ENCODE measurements at places on chromosomes 4 and X. TPM values are rescaled to one million over a fixed set of nuclear protein-coding genes. Genes with fewer than 3 reads are reported as not detected.

The WAS gene
- 8.5 TPM for total RNA-seq

The MAGEE2 gene
- total RNA-seq, result 0.68 TPM

The GPRIN3 gene
- 5.7 TPM for total RNA-seq

DNA sequence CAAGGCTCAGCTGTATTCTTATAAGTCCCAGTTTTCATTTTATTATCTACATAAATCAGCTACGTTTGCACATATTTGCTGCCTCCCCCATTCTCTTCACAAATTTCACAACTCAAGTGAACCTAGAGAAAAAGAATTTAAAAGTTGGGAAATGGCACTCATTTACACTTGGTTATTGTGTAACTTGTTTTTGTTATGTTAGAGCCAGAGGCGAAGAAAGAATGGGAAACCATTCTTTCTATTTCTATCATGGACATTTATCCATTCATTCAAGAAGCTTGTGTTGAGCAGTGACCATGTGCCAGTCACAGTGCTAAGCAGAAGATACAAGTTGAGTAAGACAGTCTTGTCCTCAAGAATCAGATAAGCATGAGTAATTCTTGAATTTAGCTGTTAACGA is 13.5 kb downstream of the LIAS start:
- H3K4me1 ChIP-seq, result peaks cover 10% of the 10 kb centered on the region
- no peak overlapping the region for H3K4me3 ChIP-seq
- H3K27ac ChIP-seq, result no peak overlapping the region
- no peaks in the 10 kb centered on the region for H3K36me3 ChIP-seq
- no peak for DNase-seq

The TBCK gene
- total RNA-seq, result 46.3 TPM

- no peaks in the 10 kb centered on the region for H3K27me3 ChIP-seq
- no peak for DNase-seq
- no peak overlapping the region for H3K4me3 ChIP-seq
- no peaks in the 10 kb centered on the region for H3K36me3 ChIP-seq
- no peaks in the 10 kb centered on the region for H3K4me1 ChIP-seq
These were observed 276.5 kb downstream of the PPP4R3C start for GRCh38 chrX:27186671-27187070.

GRCh38 chr4:188198982-188199792 is 59.9 kb downstream of the TRIML1 start:
- no peaks in the 10 kb centered on the region for H3K27me3 ChIP-seq
- H3K36me3 ChIP-seq, result no peaks in the 10 kb centered on the region
- H3K27ac ChIP-seq, result no peak overlapping the region
- H3K4me3 ChIP-seq, result no peak overlapping the region
- no peak for DNase-seq

DNA sequence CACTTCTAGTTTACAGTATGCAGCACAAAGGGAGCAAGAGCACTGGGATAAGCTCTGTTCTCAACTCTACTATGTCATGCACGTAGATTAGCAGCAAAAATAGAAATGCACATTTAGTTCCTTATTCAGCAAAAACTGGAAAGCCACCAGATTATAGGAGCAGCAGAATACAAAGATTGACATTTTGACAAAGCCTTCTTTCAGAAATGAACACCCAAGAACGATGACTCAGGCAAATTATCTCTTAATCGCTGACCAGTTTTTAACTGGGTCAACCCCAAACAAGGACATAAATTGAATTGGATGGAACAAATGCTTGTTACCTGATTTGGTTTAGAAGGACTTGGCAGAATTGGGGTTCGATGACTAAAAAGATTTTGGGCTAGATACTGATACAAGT is 775.3 kb upstream of the HS3ST1 start:
- no peak for DNase-seq
- H3K4me3 ChIP-seq, result no peak overlapping the region
- no peaks in the 10 kb centered on the region for H3K36me3 ChIP-seq
- H3K27me3 ChIP-seq, result no peaks in the 10 kb centered on the region
- H3K4me1 ChIP-seq, result no peaks in the 10 kb centered on the region

The HAUS7 gene
- total RNA-seq, result 111 TPM

The MAGEA2B gene
- total RNA-seq, result not detected

DNA sequence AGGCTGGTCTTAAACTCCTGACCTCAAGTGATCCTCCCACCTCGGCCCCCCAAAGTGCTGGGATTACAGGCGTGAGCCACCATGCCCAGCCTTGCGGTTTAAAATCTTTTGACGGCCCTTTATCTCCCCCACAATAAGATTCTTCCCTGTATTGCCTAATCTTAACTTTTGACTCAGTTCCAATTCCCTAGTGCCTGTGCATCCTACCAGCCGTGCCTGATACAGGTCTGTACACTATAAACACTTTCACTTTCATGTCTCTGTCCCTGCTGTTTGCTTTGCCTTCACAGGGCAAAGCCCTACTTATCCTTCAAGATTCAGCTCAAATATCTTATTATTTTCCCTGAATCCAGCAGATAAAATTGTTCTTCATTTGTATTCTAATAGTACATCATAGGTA is 74.6 kb downstream of the WDR44 start:
- H3K27ac ChIP-seq, result no peak overlapping the region
- no peaks in the 10 kb centered on the region for H3K4me1 ChIP-seq
- no peaks in the 10 kb centered on the region for H3K27me3 ChIP-seq
- no peak for DNase-seq

DNA sequence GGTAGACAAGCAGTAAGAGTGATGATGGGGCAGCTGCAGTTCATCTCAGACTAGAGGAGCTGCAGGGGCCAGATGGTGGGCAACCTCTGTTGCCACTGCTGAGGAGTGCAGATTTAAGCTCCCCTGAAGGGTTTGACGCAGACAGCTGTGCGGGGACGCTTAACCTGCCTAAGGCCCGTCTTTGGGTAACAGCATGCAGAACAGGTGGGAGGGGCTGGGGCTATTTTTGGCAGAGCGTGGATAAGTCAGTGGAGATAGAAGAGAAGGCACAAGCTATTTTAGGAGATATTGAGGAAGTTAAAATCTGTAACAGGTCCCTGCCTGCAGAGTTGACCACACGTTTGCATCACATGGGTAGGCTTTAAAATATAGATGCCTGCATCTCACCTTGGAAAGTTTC is 10.5 kb downstream of the CD99 start:
- peaks cover 6% of the 10 kb centered on the region for H3K36me3 ChIP-seq
- DNase-seq, result no peak
- H3K27ac ChIP-seq, result no peak overlapping the region
- no peak overlapping the region for H3K4me3 ChIP-seq

DNA sequence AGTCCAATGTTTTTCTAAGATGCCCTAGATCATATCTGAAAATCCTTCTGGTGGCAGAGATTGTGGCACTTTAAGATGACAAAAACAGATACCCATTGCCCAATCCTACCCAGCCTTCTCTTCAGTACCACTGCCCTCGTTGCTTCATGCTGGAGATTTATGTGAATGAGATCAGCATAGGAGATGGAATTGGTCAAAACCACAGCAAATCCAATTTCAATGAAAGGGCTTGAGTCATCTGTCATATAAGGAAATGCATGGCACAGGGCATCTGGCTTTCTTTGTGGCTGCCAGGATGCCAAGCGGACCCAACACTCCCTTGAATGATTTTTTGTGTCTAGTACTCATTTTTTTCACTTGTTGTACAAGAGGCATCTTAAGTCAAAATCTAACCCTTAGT is 16.8 kb downstream of the AFF2 start:
- no peaks in the 10 kb centered on the region for H3K4me1 ChIP-seq
- no peak overlapping the region for H3K27ac ChIP-seq
- no peak for DNase-seq
- H3K36me3 ChIP-seq, result no peaks in the 10 kb centered on the region

The JAKMIP1 gene
- 0.28 TPM for total RNA-seq

Data from thoracic aorta (tissue), 2 donors.